ENCODE measurements at places on chromosomes 2 and 18. TPM values are rescaled to one million over a fixed set of nuclear protein-coding genes. Genes with fewer than 3 reads are reported as not detected.

LINC00305 gene
- total RNA-seq = not detected

- no peak for DNase-seq
Observed at GRCh38 chr2:199440118-199440517, 17.6 kb downstream of the SATB2 start.

DNA sequence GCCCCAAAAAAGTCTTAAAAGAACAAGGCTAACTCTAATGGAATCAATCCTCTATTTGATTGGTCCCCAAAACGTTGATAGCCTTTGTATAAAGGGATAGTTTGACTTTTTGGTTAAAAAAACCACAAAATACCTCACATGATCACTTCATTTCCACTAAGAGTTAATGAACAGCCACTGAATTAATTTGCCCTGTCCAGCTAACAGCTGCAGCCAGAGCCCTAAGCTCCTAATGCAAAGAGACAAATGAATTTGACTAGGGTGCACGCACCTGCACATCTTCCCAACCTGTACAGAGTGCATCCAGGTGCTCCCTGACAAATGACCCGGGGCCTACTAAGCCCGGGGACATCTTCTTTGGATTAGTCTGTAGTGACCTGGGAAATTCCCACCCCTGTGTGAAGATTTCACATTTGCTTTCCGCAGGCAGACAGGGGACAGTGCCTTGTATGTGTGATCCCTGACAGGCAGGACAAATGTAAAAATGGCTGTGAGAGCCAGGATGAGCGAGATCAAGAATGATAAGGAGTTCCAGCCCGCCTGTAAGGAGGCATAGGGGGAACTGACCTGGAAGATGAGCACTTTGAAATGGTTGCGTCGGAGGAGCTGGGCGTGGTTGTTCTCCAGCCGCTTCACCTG, 893 bp downstream of the CAVIN2 start:
- DNase-seq = no peak

GRCh38 chr2:20640411-20641122, 10.3 kb downstream of the HS1BP3 start:
- no peak for DNase-seq

DNA sequence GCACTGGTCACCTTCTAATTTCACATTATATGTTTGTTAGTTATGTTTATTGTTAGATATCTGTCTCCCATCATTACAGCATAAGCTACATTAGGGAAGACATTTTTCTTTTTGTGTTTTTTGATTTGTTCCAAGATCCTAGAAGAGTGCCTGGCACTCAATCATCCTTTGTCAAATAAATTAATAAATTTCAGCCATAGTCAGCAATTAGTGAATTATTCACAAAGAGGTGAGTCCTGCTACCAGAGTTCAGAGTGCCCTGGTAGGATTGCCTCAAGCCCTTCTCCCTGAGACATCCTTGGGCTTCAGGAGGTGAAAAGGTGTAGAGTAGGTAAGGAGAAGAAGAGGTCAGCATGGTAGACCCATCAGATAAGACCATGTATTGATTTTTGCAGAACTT, 186.2 kb upstream of the CTAGE1 start:
- no peak for DNase-seq
